ENCODE measurements at places on chromosomes 5 and 9. TPM values are rescaled to one million over a fixed set of nuclear protein-coding genes. Genes with fewer than 3 reads are reported as not detected.
A peak's percentile ranks its signal among the peaks of the same experiment; 100 is the strongest.

Gene C6
- 0.48 TPM for total RNA-seq

- no peak for DNase-seq
Measured at GRCh38 chr5:177611446-177612214, 11.7 kb downstream of the B4GALT7 start.

DNA sequence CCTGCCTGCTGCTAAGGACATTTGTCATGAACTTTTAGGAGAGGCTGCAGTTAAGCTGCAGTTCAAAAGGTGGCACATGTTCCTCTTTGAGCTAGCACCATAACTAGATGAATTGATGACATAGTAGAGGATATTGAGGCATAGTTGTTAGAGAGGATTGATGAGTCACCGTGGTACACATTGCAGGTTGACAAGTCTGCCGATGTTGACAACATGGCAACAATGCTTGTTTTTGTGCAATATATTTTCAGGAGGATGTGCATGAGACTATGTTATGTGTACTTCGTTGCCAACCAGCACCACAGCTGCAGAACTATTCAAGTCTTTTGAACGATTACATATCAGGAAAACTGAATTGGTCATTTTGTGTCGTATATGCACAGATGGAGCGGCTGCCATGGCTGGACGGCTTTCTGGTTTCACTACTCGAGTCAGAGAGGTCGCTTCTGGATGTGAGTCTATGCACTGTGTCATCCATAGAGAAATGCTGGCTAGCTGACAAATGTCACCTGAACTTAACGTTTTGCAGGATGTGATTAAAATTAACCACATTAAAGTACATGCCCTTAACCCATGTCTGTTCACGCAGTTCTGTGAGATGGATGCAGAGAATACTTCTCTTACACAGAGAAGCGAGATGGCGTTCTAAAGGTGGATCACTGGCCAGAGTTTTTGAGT, 24.2 kb downstream of the ANP32B start:
- no peak for DNase-seq

Gene PGM5
- 113 TPM for total RNA-seq

DNA sequence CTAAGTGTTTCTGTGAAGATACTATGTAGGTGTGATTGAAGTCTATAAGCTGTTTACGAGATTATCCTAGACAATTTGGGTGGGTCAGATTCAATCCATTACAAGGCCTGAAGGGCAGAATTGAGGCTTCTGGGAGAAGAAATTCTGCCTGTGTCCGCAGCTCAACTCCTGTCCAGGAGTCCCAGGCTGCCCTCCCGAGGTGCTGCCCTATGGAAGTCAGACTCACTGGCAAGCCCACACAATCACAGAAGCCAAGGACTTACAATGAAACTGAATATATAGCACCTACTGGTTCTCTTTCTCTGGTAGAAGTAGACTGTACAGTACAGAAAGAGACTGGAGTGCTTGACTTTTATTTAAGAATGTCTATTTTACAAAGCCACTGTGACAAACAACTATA, 74.5 kb downstream of the EPB41L4A start:
- no peak for DNase-seq

DNA sequence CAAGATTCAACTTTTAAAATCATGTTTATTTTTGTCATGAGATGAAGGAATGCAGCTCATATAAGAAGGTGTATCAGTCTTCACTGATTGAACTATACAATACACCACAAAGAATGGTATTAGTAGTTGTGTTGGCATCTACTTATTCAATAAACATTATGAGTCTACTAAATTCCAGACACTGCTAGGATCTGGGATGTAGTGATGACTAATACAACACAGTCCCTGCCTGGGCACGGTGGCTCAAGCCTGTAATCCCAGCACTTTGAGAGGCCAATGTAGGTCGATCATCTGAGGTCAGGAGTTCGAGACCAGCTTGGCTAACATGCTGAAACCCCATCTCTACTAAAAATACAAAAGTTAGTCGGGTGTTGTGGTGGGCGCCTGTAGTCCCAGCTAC, 171.4 kb upstream of the NFIB start:
- DNase-seq = no peak

Gene LCN15
- not detected for total RNA-seq

Gene XPA
- 12.8 TPM for total RNA-seq

DNA sequence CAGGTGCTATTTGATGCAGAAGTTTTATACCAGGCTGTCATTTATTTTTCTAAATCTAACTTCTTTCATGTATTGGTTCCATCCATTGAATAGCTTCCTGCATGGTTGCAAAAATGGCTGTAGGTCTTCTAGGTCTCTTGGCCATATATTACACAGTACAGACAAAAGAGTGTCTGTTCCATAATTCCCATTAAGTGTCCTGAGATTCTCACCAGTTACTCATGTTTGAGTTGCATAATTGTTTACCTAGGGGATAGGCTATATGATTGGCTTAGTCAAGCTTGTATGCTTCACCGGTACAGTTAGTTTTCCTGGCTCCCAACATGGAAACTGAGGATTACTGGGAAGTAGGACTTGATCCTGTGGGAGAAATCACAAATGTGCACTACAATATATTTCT, 399.4 kb upstream of the NUDT12 start:
- DNase-seq = no peak

DNA sequence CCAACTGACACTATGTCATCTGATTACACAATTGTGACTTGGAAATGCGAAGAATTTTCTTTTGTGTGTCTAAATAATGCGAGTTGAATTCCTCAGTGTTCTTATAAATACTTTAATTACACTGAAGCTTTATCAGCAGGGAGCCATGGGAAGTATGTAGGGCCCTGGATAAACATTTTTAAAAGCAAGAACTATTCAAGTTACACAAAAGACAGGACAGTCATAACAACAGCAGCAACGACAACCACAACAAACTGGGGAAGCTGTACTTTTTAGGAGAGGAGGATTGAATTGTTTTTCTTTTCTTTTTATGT, 250.3 kb upstream of the ZNF608 start:
- no peak for DNase-seq

Gene COMMD10
- 56.2 TPM for total RNA-seq

DNA sequence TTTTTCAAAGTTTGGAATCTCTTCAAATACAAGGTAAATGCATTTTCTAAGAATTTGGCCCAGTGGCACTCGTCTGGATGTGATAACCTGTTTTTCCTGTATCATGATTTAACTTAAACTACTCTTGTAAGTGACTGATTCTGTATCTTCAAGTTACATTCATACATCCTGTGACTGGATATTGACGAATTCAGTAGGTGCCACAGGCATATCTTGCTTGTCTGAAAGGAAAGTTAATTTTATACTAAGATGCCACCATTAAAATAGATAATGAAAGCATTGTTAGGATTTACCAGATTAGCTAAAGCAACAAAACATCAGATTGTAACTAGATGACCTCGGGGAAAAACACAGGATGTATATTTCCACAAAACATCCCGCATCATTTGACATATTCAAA, 175.3 kb upstream of the ZNF608 start:
- no peak for DNase-seq

DNA sequence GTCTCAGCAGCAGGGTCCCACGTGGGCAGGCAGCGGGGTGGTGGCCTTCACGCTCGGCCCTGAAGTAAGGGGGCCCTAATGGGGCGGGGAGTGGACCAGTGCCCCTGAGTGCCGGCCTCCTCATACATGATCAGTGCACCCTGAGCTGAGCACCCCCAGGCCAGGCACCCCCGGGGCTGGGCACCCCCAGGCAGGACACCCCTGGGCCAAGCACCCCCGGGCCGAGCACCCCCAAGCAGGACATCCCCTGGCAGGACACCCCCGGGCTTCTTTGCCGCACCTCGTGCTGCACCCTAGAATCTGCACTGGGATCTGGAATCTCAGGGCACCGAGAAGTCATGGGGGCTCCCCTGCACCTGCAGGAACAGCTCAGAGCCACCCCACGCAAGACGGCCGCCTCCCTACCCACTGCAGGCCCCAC, 51.4 kb downstream of the EXD3 start:
- DNase-seq = no peak

Gene MOB3B
- total RNA-seq = 0.25 TPM

DNA sequence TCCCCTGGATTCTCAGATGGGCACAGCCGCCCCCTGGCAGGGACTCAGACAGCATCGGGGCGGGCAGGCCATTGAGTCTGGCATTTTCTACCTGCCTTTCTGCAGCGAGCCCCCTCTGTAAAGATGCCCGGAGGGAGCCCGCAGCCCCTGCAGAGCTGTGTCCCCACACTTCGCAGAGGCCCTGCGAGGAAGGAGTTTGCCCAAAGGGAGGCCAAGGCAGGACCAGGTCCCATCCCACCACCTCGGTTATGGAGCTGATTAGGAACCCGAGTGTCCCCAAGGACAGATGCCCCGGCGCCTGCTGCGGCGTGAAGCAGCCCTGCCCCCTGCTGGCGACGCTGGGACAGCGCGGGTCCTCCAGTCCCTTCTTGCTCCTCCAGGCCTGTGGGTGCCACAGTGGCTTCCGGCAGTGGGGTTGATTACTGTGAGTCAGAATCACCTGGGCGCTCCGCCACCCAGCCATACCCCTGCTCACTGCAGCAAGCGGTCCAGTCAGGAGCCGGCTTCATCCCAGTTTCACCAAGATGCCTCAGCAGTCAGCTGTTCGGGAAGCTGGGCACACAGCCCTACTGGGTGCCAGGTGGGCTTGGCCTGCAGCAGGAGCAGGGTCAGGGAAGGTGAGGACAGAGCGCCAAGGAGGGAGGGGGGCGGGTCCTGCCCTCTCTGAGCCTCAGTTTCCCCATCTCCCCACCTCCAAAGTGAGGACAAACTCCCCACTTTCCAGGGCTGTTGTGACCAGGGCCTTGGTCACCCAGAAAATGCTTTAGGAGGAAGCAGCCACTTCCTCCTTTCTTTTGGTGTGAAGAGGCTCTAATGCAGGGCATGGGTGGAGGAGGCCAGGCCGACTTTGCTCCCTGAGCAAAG, 117.2 kb downstream of the RXRA start:
- peak; percentile 92 for DNase-seq

Gene ZFP37
- total RNA-seq = 10.1 TPM

- DNase-seq = no peak
Measured at GRCh38 chr5:88480801-88481499, 212.3 kb upstream of the TMEM161B start.

Gene SLC6A7
- total RNA-seq = not detected

DNA sequence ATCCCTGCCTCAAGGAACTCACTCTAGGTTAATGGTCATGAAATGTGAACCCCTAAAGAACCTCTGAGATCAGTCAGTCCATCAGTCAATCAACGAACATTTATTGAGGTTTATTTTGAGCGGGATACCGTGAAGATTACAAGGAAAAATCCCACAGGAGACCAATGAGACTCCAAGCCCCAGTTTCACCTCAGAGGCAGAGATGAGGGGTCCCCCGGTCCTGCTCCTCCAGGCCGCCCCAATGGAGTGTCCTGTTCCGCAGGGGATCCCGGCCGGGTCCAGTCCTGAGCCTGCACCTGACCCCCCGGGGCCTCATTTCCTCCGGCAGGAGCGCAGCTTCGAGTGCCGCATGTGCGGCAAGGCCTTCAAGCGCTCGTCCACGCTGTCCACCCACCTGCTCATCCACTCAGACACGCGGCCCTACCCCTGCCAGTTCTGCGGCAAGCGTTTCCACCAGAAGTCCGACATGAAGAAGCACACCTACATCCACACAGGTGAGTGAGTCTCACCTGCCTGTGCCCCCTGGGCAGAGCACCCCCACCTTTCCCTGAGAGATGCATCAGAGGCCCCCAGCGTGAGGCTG, 11.0 kb downstream of the GFI1B start:
- DNase-seq = no peak

- DNase-seq = no peak
Measured at GRCh38 chr9:34069831-34070230, 21.1 kb upstream of the UBAP2 start.

GRCh38 chr9:36798350-36799065, 225.8 kb downstream of the MELK start:
- peak; percentile 62 for DNase-seq

DNA sequence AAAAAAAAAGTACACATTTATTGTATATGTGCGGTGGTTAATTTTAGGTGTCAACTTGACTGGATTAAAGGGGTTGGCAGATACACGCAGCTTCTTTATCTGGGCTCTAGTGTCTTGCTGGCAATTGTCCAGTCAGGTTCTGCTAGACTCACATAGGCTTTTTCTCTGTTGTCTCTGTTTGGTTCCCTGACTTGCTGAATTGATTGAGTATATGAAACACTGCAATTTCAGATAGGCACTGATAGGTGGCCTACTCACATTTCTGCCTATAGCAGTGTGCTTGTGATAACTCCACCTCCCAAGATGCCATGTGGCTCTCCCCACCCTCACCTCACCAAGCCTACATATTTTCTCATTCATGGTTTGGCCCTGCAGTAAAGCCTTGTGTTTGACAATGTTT, 52.5 kb downstream of the AOPEP start:
- DNase-seq = no peak

DNA sequence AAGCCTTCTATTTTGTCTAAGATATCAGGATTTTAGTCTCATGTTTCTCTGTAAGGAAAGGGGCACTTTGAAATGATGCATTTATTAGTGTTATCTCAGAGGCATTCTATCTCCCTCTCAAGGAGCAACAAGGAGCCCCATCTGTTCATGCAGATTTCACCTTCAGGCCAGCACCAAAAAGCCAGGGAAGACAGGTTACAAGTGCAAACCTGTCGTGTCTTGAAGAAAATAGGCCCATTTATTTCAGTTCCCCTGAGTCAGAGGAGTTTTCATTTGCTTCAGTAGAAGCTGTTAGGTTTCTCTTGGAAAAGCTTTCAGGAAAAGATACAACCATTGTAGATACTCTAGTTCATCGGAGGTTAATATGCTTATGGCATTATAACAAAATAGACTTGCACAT, 97.2 kb downstream of the SPOCK1 start:
- no peak for DNase-seq

DNA sequence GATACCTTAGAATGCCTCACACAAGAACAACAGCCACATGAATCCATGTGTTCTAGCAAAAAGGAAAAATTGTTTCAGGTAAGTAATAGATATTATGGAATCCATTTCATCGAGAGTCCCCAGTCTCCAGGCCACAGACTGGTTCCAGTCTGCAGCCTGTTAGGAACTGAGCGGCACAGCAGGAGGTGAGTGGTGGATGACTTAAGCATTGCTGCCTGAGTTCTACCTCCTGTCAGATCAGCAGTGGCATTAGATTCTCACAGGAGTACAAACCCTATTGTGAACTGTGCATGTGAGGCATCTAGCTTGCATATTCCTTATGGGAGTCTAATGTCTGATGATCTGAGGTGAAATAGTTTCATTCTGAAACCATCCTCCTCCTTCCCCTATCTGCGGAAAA, 207.0 kb downstream of the CSNK1G3 start:
- no peak for DNase-seq

- DNase-seq = peak; percentile 84
Measured at GRCh38 chr5:74206579-74207550, 433.7 kb downstream of the ENC1 start.

DNA sequence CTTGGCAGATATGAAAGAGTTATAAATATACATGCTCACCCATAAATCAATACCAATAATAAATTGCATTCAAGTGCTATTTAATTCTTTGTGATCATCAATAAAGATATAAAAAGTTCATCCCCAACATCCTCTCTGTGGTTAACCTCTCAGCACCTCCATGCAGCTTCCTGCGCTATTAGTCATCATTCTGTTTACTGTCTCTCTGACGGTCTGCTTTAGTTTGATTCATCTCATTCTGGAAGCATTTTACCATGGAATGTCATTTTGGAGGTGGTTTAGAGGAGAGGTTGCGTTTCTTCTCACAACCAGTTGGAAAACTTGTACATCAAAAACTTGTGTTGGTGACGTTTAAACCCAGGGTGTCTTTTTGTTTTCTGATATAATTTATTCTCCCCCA, 486.6 kb downstream of the BRINP1 start:
- peak; percentile 80 for DNase-seq

Data from SJCRH30 (cell line).